ENCODE measurements at places on chromosomes 2 and 18.

- no peak for DNase-seq
Observed at GRCh38 chr2:167908786-167909185, 338.6 kb downstream of the STK39 start.

DNA sequence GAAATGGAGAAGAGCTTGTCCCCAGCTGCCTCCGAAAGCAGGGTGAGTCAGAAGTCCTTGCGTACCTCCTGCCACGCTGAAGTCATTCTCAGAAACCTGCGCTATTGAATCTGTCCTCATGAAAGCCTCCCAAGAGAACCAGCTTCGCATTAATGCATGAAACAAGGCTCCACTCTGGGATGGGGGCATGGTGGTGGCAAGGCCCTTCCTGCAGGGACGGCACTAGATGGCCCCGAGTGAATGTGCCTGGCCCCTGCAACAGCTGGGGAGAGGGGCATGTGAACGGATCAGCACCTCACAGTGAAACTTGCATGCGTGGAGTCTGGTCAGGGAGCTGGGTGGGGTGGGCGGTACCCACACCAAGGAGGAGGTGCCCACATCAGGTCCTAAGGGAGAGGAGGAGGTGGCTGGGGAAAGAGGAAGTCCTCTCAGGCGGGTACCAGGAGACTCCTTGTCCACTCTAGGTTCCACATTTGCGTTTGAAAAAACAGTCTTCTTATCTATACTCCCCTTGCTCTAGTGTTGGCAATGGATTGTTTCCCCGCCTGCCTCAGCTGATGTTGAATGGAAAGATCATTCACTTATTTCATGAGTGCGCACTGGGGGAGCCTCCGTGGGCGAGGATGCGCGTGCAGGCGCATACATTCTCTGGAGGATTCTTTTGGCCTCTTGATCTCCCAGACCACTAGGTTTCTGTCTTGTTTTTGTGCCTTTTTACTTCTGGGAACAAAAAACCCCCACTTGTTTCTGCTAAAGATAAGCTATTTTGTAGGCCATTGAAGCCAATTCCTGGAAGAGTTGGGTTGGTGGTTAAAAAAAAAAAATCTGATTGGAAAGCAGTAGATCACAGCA is 104.7 kb downstream of the KLHL29 start:
- DNase-seq: no peak

DNA sequence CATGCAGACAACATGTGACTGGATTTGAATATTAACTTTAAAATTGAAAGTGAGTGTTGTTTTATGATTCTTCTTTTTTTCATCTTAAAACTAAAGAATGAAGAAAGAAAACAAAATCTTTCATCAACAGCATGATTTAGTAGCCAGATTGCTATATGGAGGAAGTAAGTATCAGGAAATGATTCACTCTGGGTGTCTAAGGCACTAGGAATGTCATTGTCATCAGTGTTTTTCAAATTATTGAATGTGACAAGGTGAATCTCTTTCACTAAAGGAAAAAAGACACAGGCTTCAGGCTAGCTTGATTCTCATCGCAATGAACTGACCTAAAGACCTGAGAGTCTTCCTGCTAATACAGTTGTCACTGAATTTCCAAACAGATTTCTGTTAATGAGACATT is 430.1 kb downstream of the FBXO15 start:
- no peak for DNase-seq

GRCh38 chr2:104468846-104469245 is 385.1 kb upstream of the POU3F3 start:
- no peak for DNase-seq

GRCh38 chr18:46821856-46822711 is 65.2 kb upstream of the ST8SIA5 start:
- DNase-seq: no peak

GRCh38 chr2:231791107-231791506 is 4.9 kb downstream of the COPS7B start:
- DNase-seq: no peak

- peak; percentile 18 for DNase-seq
Observed at GRCh38 chr2:38465789-38466127, 88.7 kb upstream of the ATL2 start.

DNA sequence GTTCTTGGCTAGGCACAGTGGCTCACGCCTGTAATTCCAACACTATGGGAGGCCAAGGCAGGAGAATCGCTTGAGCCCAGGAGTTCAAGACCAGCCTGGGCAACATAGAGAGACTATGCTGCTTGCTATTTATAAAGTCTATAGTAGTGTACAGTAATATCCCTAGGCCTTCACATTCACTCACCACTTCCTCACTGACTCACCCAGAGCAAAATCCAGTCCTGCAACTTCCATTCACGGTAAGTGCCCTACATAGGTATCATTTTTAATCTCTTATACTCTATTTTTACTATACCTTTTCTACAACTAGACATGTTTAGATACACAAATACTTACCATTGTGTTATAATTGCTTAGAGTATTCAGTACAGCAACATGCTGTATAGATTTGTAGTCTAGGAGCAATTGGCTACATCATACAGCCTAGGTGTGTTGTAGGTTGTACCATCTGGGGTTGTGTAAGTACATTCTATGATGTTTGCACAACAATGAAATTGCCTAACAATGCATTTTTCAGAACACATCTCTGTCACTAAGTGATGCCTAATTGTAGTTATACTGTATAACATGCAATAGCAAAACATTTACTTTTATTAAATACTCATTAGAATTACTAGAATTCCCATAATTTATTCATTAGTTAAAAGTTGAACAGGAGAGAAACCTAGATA is 8.8 kb downstream of the DHX57 start:
- no peak for DNase-seq

DNA sequence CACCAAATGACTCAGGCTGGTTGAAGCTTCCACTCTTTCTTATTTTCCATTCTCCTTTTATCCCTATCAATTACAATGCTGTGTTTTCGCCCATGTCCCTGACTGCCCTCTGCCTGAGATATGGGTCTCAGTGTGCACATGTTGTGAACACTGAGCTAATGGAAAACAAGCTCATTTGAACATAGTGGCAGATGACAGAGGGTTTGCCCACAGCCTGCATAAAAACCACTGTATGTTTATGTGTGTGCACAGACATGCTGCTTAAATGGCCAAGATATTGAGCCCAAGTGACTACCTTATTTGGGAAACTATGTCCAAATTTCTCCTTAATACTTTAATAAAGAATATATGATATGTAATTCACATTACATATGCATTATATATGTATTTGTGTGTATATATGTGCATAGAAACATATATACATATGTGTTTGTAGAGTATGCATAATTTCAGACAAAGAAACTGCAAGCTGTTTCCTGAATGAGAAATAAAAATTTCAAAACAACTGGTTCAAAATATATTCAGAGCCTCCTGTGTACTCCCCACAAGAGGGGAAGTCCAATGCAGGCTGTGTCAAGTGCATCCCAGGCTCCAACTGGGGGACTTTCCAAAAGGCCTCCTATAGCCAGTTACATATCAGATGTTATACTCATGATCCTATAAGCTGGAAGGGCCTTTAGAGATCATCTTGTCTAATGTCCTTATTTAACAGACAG is 92.7 kb upstream of the CD302 start:
- DNase-seq: no peak

- no peak for DNase-seq
Observed at GRCh38 chr18:23133860-23134779, 1.2 kb upstream of the CABLES1 start.

GRCh38 chr2:174967691-174968260 is 37.4 kb downstream of the CHN1 start:
- DNase-seq: no peak

- DNase-seq: no peak
Observed at GRCh38 chr18:78979730-78980278, at the start of gene SALL3. Gene SALL3, plus strand, starts transcription at chr18:78979818. Its CDS starts 457 bp downstream, at chr18:78980275.

DNA sequence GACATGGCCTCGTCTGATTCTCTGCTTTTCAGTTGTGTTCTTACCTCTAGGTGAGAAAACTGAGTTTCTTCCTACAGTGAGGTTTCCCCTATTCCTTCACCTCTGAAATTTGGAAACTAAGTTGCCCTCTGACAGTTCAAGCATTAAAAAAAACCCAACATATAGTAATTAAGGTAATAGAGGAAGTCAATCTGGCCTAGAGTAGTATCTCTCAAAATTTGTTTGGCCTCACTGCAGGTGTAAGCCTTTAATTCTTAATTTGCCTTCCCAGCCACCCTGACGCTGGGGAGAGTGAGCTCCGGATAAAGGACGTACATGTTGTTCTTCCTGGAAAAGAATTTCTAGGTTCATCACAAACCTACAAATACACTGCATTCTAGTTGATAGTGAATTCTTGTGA is 1.4 kb downstream of the CAD start:
- DNase-seq: no peak
